ENCODE measurements at places on chromosomes 13 and 19. TPM values are rescaled to one million over a fixed set of nuclear protein-coding genes. Genes with fewer than 3 reads are reported as not detected.

GRCh38 chr19:10362259-10362658 is 18.1 kb downstream of the TYK2 start:
- no peak for DNase-seq

- DNase-seq: no peak
These were observed 103.5 kb downstream of the POSTN start for GRCh38 chr13:37495046-37495445.

GRCh38 chr13:75486146-75487062 is 4.4 kb upstream of the TBC1D4 start:
- no peak for DNase-seq

DNA sequence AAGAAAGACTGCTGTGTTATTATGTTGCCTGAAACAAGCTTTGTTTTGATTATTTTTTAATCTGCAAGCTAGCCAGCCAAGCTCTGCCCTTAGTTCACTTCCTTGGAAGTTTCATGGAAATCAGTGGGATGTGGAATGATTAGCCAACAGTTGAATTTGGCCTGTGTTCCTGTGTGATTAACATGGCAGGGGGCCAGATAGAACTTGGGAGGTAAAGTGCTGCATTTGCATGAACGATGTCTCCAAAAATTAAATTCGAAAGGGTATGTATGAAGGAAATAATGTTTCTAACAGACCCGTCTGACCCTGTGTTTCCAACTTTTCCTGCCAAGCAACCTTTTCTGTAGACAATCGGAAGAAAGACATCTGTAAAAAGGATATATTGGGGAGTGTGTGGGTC is 32.2 kb downstream of the UFM1 start:
- DNase-seq: no peak

DNA sequence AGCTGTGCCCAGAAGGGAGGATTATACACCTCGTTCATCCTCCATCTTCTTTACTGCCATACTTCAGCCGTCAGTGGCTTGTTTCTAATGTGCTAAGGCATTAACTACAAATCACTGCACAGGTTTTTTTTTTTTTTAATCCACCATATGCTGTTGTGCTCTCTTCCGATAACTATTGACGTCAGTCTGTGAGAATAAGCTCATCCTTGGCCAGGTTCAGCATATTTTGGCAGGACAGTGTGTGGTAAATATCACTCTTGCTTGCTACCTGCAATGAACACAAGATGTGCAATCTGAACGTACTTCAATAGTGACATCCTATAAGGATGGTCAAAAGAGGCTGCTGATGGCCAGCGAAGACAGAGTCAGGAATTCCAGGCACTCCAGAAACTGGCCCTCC is 2030.7 kb upstream of the PCDH20 start:
- no peak for DNase-seq

DNA sequence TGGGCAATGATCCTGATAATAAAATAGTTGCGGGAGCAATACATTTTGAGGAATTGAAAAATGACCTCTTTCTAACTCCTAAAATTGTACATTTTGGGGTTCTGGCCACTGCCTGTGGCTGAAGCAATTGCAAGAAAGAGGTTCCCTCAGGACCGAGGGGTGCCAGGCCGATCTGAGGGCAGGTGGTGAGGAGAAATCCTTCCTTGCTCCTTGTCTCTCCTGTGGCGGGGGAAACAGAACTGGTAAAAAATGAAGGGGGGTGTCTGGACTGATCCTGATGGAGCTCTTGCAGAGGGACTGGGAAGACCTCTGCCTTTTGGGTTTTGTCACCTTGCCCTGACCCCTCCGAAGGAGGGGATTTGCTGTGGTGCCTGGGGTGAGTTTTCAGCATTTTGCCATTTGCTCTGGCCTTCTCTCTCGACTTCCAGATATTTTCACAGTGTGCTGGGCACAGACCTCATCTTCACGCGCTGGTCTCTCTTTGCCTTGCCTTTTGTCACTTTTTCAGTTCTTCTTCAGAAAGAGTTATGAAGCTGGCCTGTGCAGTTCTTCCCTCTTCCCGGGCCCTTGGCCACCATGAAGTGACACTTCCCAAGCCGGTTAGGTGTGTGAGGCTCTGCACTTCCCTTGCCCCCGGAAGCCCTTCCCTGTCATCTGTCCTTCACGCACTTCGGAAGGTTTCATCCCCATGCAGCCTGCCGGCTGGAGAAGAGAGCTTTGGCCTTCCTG is 22.2 kb downstream of the NFIX start:
- DNase-seq: no peak

Gene FOSB
- 2.0 TPM for total RNA-seq

Gene TNFRSF19
- 10.2 TPM for total RNA-seq

DNA sequence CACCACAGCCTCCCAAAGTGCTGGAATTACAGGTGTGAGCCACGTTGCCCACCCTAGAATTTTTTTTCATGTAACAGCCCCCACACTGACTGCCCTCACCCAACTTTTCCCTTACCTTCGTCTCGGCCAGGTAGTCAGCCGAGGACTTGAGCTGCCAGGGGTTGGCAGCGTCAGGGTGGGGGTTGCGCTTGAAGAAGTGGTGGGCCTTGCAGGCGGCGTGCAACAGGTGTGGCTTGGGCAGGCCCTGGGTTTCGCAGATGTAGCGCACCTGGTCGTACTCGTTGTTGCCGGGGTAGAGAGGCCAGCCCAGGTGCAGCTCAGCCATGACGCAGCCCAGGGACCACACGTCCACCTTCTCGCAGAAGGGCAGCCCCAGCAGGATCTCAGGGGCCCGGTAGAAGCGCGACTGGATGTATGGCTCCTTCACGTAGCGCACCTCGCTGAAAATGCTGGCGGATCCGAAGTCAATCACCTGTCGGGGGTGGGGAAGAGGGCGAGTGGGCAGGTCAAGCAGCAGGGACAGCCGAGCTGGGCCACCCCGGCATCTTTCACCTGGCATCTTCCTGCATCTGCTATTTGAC is 6.2 kb downstream of the HIPK4 start:
- DNase-seq: no peak

DNA sequence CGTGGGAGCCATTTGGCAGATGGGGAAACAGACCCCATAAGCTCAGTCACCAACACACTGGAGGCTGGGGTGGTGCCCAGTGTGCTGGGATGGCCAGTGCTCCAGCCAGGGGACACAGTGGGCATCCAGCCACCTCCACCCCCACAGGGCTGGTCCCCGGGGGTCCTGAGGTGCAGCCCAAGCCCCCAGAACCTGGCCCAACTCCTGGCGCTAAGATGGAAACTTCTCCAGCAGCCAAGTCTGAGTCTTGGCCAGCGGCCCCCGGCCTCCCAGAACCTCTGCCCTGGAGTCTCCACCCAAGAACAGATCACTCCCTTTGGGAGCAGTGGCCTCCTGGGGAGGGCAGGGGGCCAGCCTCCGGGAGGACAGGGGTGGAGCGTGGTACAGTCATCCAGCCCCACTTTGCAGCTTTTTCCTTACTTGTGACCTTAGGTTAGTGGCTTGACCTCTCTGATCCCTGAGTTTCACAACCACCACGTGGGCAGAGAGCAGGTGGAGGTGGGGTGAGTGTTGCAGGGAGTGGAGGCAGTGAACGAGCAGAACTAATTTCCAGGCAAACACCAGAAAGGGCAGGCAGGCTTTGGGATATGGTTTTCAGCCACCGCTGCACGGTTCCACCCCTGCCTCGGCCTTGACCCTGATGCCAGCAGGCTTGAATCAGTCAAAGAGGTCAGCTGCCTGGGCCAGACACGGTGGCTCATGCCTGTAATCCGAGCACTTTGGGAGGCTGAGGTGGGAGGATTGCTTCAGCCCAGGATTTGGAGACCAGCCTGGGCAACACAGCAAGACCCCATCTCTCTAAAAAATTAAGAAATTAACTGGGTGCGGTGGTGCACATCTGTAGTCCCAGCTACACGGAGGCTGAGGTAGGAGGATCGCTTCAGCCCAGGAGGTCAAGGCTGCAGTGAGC is 4.3 kb upstream of the NRTN start:
- no peak for DNase-seq

- DNase-seq: no peak
These were observed 15.9 kb upstream of the RANBP3 start for GRCh38 chr19:5993648-5994358.

Gene SPACA6
- total RNA-seq: 3.7 TPM
